ENCODE measurements at places on chromosomes 3 and 15.

- DNase-seq, result no peak
Measured at GRCh38 chr3:151034303-151034702, 51.2 kb upstream of the MED12L start.

GRCh38 chr3:99516936-99517335, 121.5 kb upstream of the COL8A1 start:
- no peak for DNase-seq

DNA sequence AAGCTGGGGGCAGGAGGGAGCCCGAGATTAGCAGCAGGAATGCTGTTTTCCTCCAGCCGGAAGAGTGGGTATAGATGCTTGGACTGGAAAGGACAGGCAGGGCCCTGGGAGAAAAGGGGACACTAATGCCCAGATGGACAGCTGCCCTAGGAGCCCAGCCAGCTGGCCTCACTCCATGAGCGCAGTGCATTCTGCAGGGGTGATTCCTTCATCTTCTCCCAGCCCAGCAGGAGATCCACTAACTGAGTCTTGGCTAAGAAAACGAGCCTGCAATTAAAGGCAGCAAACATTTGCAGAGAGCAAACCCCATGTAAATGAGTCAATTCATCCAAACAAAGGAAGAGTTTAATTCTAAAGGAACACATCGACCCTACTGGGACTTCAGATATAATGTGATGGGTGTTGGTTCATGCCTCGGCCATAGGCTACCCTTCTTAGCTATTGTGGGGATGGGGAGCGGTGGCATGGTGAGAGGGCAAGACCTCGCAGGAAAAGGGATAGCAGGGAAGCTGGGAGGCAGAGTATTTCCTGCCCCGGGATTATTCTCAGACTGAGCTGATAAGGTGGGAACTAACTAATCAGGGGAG, 13.3 kb upstream of the MINAR1 start:
- DNase-seq, result no peak

DNA sequence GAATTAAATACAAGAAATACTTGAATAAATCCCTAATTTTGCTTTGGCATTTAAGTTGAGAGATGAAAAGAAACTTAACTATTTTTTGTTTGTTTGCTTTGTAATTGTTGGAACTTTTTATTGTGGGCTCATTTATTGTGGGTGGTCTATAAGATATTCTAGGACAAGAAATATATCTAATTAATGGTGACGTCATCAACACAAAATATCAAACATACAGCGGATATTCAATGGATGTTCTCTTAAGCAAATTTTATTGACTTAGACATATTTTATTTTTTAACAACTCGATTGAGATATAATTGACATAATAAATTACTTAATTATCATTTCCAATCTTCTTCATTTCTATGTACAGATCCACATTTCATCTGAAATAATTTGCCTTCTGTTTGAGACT, 30.0 kb downstream of the SYNPR start:
- no peak for DNase-seq

DNA sequence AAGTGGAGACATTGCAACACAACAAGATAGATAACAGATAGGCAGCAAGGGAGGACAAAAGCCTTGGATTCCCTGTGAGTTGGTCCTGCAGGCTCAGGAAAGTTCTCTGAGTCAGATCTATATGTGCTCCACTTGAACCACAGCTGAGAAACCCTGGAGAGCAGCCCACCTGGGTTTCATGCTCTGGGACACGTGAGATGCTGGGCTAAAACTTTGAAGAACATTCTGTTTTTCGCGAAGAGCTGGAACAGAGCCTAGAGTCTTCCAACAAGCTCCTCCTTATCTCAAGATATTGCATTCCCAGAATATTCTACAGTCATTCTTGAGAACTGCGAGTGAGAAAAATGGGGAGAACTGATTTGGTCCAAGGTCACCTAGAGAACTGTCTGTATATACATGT, 583.0 kb upstream of the ROBO1 start:
- no peak for DNase-seq

DNA sequence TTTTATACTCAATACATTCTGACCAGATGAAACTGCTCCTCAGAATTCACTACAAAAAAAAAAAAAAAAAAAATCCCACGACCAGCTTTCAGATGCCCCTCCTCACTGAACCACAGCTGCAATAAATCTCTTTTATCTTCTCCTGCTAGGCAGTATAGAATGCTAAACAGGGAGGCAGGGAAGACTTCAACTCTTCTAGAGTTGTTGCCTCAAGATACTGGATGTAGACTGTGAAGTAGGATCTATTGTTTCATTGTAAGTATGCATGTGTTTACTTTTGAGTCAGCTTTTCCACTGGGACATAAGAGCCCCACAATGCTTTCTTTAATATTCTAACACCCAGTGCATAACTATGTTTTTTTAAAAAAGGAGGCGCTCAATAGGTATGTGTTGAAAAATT, 401.4 kb downstream of the TBL1XR1 start:
- no peak for DNase-seq

GRCh38 chr3:64796607-64797399, 109.0 kb upstream of the ADAMTS9 start:
- DNase-seq, result no peak

GRCh38 chr15:68789091-68789490, 31.6 kb downstream of the ANP32A start:
- DNase-seq, result no peak

DNA sequence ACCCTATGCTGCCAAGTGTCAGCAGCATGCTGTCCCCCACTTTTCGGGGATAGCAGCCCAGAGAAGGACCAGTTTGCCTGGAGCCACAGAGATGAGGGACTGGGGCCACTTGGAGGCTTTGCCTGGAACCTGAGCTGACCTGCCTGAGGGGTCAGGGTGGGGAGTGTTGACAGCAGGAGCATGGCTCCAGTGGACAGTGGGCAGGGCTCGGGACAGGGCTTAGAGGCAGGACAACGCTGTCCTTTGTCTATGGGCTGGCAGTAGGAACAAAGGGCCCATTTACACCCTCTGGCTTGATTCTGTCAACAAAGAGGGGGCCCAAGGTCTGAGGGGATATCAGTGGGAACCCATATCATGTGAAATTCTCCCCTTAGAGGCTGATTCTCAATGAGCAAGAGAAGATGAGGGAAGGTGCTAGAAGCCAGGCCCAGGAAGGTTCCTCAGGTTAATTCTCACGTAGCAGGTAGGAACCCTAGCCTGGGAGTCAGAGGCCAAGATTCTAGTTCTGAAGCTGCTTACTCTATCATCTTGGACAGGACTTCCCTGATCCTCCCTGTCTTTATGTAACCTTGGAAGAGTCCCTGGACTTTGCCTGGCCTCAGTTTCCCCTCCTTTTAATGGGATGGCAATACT, 29.7 kb upstream of the HHATL start:
- DNase-seq, result no peak
